ENCODE measurements at places on chromosomes 11 and 22.

GRCh38 chr11:130001461-130002351 lies 929 bp downstream of the PRDM10 start:
- DNase-seq: no peak

- peak; percentile 92 for DNase-seq
Measured at GRCh38 chr11:44861849-44862557, 88.7 kb downstream of the TP53I11 start.

DNA sequence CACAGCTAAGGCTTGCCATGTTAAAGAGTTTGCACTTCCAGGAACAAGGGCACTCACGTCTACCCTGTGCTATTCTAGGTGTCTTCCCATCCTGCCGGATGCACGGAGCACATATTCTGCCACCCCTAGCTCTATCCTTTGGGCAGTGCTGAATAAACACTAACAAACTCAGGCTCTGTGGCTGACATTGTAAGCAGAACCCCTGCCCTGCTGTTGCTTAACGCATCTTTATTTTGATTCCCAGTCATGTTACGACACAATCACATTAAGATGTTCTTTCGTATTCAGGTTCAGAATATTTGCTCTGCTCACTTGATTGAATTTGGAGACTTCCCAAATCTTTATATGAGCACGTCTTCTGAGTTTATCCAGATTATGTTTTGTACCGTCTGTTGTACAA lies 3.7 kb upstream of the HDHD5 start:
- no peak for DNase-seq

- peak; percentile 4 for DNase-seq
Measured at GRCh38 chr22:24104307-24105012, 76.8 kb upstream of the SUSD2 start.

GRCh38 chr22:19419464-19420178 lies 11.9 kb downstream of the HIRA start:
- peak; percentile 53 for DNase-seq

- peak; percentile 70 for DNase-seq
Measured at GRCh38 chr11:130315354-130315970, 745 bp upstream of the ZBTB44 start.

- no peak for DNase-seq
Measured at GRCh38 chr22:24359452-24360120, 67.8 kb upstream of the ADORA2A start.

DNA sequence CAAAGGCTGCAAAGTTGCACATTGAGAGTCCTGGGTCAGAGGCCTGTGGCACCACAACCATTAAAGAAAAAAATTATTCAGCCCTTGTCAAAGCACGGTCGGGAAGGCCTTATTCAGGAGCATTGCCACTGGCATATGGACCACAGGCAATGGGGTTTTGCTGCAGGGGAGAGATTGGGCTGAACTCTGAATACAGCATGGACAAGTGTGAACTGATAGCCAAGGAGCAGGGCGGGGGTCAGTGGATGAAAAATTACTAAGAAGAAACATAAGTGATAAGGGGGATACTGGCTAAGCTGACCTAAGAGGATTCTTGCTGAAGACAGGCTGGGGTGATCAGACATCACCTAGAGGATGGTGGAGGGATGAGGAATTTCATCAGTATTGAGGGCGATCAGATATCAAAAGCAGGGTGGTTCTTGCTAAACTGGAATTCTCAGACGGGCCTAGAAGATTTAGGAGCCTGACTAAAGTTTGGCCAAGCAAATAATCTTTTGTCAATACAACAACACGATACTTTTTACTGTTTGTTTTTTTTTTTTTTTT lies 3.3 kb upstream of the DGCR8 start:
- DNase-seq: no peak

GRCh38 chr11:126140926-126141280 lies 70.5 kb downstream of the RPUSD4 start:
- no peak for DNase-seq

- no peak for DNase-seq
Measured at GRCh38 chr11:2447253-2447950, 2.6 kb downstream of the KCNQ1 start.

DNA sequence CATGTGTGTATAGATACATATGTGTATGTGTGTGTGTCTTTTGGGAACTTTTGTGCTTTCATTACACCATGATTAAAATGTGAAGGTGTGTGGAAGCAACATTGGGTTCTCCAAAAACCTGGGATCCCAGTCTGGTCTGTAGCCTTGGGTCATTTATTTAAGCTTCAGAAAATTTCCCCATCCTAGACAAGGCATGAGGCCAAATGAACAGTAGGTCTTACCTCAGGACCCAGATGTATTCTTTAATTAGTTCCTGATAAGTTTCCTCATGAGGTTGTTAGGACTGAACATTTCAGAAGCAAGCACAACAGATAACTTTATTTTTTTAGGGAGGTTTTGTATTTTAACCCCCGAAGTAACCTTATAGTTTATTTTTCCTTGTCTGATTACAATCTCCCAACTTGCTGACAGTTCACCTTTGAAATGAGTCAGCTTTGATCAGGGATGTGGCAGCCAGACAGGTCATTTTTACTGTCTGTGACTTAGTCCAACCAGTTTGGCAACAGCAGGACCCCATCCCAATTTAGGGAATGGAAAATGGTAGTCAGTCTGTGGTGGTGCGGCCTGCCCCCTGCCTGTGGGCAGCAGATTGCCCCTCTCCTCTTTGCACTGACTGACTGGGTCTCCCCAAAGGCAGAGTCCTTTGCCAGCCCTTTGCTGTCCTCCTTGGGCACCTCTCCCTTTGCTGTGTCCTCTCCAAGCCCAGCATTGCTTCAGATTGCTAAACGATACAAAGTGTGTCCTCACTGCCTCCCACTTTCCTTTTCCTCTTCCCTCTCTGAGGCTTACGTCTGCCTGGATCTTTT lies 88.3 kb downstream of the NAV2 start:
- no peak for DNase-seq

DNA sequence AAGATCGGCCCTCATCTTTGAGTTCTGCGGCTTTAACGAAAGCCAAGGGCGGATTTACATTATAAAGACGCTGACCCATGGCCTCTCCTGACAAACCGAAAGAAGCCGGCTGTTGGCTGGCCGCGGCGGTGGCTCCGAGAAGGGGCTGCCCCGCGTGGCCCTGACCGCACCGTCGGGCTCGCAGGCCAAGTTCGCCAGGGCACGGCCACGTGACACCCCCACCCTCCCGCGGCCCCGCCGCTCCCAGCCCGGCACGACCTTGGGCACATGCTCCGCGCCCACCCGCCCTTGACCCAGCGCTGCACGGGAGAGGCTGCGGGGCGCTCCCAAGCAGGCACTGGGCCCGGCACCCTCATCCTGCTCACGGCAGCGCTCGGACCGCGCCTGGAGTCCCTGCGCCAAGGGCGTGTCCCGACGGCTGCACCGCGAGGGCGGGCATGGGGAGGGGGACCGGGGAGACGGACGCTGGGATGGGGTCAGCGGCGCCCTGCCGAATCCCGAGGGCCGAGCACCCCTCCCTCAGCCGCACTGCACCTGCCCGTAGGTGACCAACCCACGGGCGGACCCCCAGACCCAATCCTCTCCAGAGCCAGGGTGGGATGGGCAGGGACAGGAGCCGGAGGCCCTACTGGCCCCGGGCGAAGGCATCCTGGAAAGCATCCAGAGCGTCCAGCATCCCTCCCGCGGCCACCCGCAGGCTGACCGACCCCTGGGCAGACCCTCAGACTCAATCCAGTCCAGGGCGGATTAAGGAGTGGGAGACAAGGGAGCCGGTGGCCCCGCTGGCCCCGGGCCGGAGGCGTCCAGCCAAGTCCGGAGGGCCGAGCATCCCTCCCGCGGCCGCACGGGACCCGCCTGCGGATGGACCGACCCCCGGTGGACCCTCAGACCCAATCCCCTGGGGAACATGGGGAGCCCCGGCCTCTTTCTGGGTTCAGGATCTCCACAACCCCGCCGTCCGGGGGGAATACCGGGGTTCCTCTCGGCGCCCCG lies 759 bp downstream of the CPT1A start:
- peak; percentile 43 for DNase-seq

DNA sequence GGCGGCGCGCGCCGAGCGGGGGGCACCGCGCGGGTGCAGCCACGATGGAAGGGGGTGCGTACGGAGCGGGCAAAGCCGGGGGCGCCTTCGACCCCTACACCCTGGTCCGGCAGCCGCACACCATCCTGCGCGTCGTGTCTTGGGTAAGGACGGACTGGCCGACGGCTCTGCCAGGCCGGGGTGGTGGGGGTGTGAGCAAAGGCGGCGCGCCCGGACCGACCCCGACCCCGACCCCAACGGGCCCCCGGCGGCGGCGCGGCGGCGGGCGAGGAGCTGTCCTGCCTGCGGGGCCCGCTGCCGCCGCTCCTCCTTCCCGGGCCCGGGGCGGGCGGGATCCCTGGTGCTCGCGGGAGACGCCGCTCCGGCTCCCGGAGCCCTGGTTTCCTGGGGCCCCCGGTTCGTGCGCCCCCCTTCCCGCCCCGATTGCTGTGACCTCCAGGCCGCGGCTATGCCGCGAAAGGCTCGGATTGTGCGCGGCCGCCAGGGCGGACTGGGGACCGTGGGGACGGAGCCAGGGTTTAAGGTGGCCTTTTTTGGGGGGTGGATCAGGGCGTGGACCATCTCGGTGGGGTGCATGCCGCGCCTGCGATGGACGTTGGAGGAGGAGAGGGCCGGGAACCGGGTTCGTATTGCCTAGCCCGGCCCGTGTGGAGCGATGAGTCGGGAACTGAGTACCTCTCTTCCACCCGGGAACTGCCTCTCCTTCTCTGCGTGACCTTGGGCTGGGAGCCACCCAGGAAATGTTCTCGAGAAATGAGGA lies at the start of gene SYNGR1:
SYNGR1 (plus strand) TSS at position 25 of the 760 bp plus-strand sequence; CDS start at position 45, 20 bp downstream.
- peak; percentile 16 for DNase-seq

GRCh38 chr22:19888131-19888746 lies 33.6 kb upstream of the GNB1L start:
- DNase-seq: no peak

DNA sequence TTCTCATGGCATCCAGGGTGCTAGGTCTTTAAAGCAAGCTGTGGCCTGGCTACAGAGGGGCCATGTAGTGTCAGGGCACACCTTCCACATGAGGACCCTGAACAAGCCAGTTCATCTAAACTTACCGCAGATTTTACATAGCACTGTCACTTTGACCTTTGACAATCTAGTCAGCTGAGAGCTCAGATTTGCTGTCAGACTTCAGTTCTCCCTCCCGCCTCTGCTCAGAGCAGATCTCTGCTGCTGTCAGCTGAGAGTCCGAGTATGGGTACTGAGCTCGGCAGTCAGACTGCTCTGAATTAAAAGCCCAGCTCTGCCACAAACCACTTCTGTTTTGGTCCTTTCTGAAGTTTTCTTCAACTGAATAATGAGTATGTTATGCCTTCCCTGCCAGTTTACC lies 507.1 kb downstream of the SOX6 start:
- DNase-seq: no peak

DNA sequence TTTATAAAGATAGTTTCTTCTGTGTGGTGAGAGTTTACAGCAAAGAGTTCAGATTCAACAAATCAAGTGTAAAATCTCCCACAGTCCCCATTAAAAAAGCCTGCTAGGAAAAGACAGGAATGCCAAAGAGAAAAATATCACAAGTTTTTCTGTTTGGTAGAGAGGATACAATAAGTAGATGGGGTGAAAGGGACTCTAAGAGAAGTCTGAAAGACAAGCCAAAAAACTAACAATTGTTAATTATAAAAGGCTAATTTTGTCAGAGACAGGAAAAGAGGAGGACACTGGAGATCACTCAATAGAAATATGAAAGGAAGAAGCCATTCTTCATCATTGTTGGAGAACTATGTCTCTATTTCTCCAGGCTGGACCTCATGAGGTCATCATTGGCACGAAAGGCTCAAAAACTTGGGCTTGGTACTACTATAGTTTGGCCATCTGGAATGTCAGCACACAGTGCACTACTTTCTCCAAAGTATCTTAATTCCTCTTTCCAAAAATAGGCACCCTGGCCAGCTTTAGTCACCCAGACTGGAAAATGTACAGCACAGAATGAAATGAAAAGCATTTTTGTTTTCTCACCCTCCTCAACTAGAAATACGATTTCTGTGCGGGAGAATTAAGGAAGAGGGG lies 531 bp upstream of the SOX6 start:
- DNase-seq: no peak

GRCh38 chr11:67626970-67627369 lies 2.8 kb downstream of the NUDT8 start:
- no peak for DNase-seq

Measured in activated T-cell treated with anti-CD3 and anti-CD28 coated beads, Interleukin-2, amount 50 U/mL, for 72 hours (primary cell).